ENCODE measurements at places on chromosomes 2 and 18.

DNA sequence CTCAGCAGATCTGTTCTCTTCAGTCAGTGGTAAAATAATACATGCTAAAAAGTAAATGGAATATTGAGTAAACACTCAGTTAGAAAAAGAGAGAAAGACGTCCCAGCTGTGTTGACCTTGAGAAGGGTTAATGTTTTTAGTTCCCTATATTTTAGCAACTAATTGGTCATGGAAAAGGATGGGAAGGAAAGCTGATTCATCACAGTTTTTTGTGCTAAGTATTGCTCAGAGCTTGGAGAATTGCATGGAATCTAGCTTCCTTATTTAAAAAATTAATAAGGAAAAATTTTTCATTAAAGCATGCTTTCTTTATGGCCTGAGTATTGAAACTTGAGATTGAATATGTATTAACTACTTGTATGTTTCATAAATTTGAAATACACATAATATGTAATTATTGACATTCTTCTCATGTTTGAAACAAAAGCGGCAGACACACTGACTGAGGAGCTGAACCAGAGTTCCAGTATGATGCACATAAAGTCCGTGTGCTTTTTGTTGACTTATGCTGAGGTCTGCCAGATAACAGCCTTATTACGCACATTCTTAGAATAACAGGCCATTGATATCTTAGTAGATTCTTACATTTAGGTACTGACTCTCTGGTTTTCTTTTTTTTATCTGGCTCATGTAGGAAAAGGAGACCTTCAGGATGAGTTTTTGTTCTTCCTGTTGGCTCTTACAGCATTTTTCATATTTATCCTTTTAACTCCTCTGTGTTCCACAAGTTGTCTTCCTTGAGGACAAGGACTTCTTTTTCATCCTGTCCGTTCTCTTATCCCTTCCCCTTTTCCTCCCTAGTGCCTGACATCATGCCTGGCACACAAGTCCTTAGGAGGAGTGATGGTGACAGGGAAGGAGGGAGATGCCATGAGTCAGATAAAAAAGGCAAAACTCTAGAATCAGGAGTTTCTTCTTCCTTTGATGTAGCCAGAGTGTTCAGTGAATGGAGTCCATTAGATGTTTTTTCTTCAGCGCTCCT, 194.1 kb downstream of the PTPRM start:
- no peak for DNase-seq

DNA sequence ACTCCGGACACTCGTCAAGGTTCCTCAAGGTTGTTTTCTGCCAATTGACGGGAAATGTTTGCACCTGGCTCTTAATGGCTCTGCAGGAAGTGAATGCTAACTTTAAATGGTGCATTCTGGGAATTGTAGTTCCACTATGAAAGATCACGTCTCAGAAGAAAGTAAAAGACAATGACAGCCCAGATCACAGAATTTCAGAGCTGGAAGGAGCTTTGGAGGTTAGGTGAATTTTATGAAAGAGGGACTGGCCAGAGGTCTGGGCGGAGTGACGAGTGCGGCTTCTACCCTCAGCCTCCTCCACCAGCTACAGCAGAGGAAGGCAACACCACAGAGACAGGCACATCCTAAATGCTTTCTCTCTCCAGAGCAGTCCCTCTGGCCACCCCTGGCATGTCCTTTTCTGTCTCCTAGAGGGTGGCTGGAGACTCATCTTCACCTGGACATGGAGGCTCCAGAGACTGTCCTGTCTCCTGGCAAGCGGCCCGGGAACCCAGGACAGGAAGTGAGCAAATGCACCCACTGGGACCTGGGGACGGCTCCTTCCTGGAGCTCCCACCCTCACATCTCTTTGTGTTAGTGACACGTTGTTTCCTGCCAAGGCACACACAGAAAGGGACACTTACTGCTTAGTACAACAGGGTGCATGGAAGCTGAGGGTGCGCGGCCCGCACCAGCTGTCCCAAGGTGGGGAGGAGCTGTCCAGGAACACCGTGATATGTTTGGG, 19.4 kb downstream of the THAP4 start:
- DNase-seq, result no peak

DNA sequence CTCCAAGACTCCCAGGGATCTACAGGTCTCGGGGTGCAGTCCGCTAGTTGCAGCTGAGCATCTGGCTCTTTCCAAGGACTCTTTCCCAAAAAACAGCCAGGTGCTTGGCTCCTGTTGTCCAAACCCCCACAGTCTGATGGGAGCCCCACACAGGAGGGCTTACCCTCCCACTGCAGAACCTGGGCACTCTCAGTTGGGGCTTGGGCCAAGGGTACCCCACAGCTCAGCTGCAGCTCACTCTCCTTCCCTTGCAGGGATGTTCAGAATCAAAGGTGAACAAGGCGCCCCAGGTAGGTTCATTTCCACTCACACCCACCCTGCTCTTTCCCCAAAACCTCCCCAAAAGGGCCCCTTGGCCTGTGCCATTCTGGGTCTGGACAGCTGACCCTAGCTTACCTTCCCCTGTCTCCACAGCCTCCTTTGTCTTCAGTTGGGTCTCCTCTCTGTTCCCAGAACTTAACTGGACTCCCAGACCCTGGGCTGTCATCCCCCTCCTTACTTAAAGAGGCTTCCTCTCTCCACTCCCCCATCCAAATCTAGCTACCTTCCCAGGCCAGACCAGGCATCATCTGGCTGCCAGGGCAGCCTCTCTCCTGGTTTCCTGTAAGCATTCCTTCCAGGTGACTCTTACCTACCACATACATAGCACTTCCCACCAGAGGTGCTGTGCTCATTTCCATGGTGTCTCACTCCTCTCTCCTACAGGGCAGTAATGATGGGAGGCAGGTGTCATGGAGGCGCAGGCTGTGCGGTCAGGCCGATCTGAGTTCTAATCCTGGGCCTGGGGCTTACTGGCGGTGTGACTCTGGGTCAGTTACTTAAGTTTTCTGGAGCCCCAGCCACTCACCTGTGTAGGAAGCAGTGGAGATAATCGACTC, 29.5 kb downstream of the MARCO start:
- no peak for DNase-seq

DNA sequence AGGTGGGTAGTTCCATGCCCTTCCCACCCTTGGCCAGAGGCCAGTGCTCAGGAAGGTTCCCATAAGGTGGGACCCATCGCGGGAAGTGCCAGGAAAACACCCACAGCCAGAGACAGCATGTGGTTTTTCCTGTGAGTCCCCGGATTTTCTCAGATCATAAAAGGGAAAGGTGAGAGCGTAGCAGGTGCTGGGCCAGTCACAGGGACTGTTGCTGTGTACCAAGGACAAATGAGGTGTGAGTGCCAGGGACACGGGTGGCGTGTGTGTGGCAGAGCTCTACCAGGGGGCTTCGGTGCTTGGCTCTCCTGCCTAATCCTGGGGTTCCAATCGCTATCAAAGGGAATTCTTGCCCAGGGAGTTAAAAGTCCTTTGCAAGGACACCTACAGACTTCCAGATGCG, 159.6 kb upstream of the SMAD2 start:
- DNase-seq, result no peak

- DNase-seq, result no peak
These were observed 24.4 kb upstream of the RAB31 start for GRCh38 chr18:9683418-9684396.

- no peak for DNase-seq
These were observed 5.5 kb upstream of the RMDN2 start for GRCh38 chr2:37919631-37920032.

GRCh38 chr2:230719340-230719739, 6.7 kb downstream of the CAB39 start:
- DNase-seq, result no peak

DNA sequence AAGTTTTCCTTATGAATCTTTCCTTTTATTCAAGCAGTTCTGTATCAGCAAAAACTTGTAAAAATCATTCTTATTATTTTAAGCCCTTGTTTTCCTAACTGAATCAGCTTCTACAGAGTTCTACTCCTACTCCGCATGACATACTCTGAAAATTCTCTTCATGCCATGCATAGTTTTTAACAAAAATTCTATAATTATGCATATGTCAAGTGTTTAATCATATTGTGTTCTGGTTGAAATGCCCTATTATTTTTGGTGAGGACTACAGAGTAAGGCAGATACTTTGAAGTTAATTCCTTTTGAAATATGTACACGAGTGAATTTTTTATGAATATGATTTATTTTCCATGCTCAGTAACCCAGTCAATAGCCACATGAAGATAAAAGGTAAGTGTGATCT, 28.8 kb downstream of the ANKRD30B start:
- no peak for DNase-seq

DNA sequence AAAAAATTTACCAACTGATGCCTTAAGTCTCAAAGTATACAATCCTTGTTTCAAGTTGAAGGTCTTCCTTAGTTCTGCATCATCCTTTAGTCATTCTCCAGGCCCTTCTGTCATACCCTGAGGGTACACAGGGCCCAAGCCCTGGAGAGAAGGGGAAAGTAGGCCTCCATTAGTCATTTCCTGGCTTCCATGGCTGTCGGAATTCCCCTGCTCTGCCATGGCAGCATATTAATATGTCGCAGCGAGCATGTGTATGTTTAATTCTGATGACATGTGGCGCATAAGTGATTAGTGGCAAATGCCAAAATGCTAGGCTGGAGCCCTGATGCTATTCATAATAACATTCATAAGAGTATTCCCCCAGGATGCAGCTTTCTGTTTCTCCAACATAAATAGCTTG, 22.1 kb downstream of the GPR39 start:
- no peak for DNase-seq

- no peak for DNase-seq
These were observed 9.0 kb downstream of the RELCH start for GRCh38 chr18:62196079-62196478.

- DNase-seq, result no peak
These were observed 70.0 kb downstream of the PDCL3 start for GRCh38 chr2:100632759-100633158.

GRCh38 chr18:36075862-36076587, 8.7 kb upstream of the RPRD1A start:
- no peak for DNase-seq

DNA sequence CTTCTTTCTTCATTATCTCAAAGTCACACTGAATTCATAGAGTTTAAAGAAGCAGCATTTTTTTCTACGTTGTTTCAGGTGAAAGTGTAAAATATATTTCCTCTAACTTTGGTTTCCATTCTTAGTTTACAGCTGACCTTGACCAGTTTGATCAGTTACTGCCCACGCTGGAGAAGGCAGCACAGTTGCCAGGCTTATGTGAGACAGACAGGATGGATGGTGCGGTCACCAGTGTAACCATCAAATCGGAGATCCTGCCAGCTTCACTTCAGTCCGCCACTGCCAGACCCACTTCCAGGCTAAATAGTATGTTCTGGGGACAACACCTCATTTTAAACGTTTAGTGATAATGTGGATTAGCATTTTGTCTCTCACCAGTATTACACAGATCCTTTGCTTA, 82.4 kb downstream of the PTRHD1 start:
- DNase-seq, result no peak

GRCh38 chr2:223095207-223095606, 43.2 kb downstream of the KCNE4 start:
- no peak for DNase-seq

DNA sequence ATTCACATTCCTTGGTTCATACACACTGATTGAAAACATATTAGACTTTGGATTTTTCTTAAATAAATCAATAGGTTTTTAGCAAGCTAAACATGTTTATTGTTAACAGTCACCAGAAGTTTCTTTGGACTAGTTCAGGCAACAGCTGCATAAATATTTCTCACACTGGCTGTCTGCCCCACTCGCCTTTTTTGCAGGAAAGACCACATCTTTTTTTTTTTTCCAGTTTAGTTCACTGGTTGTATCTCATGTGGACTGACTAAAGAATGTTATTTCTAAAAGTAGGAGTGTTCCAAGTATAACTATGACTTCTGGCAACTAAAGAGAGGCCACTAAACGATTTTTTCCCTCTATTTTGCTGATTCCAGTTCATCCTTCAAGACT, 31.1 kb downstream of the SLC40A1 start:
- DNase-seq, result no peak

DNA sequence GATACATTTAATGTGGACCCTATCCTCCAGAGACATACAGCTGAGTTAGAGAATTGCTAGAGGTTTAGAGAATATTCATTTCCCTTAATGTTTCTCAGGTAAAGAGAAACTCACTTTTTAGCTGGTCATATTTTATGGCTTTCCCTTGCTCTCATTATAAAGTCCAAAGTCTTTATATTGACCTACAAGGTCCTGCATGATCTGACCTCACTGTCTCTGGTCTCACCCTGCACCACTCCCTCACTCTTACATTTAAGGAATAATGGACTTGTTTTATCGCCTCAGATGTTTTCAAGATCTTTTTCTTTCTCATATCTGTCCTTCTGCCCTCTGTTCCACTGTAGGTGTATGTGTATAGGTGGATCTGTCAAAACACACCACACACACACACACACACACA, 597.3 kb downstream of the PLCL1 start:
- no peak for DNase-seq

GRCh38 chr2:30611583-30611982, 164.5 kb downstream of the LCLAT1 start:
- DNase-seq, result no peak

- DNase-seq, result no peak
These were observed 24.0 kb downstream of the PKDCC start for GRCh38 chr2:42071791-42072190.

DNA sequence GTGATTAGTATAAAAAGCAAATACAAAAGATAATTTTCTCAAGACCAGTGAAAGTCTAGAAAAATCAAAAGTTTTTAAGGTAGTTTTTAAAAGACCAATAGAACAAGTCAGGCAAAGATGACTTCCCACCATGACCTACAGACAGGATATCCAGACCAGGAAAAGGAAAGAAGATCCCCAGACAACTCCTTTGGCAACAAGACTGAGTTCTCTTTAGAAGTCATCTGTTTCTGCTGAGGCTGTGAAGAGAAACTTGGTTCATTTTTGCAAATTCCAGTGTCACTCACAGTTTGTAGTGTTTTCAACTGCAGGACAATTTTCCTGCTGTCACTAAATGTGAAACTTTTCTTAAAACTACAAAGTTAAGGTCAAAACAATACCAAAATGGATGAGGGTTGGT, 240.9 kb upstream of the SIX2 start:
- no peak for DNase-seq

DNA sequence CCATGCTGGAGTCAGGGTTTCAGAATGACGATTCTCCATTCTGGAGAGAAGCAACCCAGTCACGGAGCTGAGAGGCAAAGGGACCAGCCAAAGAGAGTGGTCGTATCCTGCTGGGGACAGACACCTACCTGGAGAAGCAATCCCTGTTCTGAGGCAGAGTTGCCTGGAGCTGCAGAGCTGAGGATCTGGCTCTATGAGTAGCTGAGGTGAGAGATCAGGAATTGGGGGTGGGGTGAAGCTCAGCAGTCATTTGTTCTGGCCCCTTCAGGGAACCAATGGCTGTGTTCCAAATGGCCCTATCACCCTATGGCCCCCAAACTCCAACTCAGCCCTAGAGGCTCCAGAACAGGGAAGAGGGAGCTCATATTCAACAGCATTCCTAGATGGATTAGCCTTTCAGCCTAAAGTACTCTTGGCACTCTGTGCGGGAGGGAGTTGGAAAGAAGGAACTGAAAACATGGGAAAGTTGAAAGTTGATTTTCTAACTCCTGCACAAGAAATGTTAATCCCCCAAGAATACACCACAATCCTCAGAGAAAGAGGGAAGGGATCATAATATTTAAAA, 3.3 kb upstream of the ATRAID start:
- DNase-seq, result no peak

- DNase-seq, result no peak
These were observed 77.1 kb downstream of the SMAD4 start for GRCh38 chr18:51107082-51107481.
